ENCODE measurements at places on chromosomes 7 and 10. TPM values are rescaled to one million over a fixed set of nuclear protein-coding genes. Genes with fewer than 3 reads are reported as not detected.

TMEM139 gene
- 53.9 TPM for total RNA-seq

CLRN3 gene
- 21.5 TPM for total RNA-seq

SPDYE8 gene
- total RNA-seq = not detected

DRGX gene
- total RNA-seq = not detected

ADCY1 gene
- total RNA-seq = not detected

PGAM2 gene
- not detected for total RNA-seq

PTF1A gene
- not detected for total RNA-seq

NUDT13 gene
- total RNA-seq = 2.7 TPM

ASB15 gene
- not detected for total RNA-seq

MRLN gene
- not detected for total RNA-seq

OPN1SW gene
- not detected for total RNA-seq

OR9A2 gene
- total RNA-seq = 0.29 TPM

PNLIPRP1 gene
- not detected for total RNA-seq

NCF1 gene
- total RNA-seq = not detected

TMEM270 gene
- not detected for total RNA-seq

CNPY1 gene
- total RNA-seq = not detected

CPA5 gene
- not detected for total RNA-seq

SHH gene
- total RNA-seq = 22.6 TPM

UPF2 gene
- total RNA-seq = 18.2 TPM

NDUFB2 gene
- total RNA-seq = 378 TPM

LRWD1 gene
- 81.2 TPM for total RNA-seq

PRXL2A gene
- total RNA-seq = 9.3 TPM

PAX4 gene
- total RNA-seq = 1.0 TPM

ASAH2 gene
- total RNA-seq = 4.6 TPM

STAM gene
- 21.5 TPM for total RNA-seq
